IMR-90 (cell line): ENCODE measurements at places on chromosomes 13 and 19.

GRCh38 chr13:36130552-36131221, 495 bp downstream of the DCLK1 start:
- DNase-seq: no peak

DNA sequence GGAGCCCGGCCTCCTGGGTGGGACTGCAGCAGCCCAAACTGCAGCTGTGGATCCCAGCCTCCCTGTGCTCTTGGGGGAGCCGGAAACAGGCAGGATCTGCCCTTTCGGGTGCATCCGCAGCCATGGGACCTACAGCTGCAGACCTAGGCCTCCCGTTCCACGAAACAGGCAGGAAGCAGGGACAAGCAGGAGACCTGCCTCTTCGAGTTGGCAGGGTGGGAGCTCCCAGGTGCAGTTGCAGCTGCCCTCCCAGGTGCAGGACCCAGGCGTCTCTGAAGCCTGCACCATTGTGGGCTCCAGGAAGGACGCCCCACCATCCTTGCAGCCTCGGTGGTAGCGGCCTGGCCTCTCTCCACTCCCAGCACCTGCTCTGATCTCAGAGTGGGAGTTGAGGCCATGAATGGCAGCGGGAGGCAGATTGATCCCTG, 189.0 kb upstream of the KLHL1 start:
- DNase-seq: no peak

DNA sequence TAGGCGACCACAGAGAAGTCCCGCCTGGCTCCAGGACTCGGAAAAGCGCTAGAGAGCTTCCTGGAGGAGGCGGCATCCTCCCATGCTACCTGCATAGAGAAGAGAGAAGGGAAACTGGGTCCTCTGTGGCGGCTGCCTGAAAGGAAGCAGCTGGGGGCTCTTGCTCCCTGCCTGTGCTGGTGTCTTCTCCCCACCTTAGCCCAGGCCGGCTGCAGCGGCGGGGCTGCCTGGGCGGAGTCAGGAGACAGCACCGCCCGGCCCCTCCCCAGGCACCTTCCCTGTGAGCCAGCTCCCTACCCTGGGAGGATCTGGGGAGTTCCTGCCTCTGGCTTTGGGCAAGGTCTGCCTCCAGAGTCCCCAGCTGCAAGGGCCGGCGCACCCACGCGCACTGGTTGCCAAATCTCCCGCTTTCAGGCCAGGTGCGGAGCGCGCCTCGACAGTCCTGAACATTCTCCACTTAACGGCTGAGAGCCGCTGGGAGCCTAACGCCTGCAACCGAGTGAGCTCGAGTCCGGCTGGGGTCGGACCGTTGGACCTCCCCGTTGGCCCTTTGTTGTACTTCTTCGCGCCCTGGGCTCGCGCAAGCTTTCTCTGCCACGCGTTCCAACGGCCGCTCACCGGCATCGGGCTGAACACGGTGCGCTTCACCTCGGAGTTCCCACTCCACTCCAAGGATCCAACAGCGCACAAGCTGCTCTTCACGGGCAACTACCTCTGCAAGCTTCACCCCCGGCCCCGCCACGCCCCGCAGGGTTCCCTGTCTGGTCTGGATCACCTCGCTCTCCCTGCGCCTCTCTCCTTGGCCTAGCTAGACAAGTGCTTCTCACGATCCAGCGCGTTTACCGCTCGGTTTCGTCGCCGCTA, 21.8 kb upstream of the ZNF30 start:
- no peak for DNase-seq

- peak; percentile 22 for DNase-seq
Measured at GRCh38 chr19:54164369-54165068, 5.0 kb upstream of the LENG1 start.

DNA sequence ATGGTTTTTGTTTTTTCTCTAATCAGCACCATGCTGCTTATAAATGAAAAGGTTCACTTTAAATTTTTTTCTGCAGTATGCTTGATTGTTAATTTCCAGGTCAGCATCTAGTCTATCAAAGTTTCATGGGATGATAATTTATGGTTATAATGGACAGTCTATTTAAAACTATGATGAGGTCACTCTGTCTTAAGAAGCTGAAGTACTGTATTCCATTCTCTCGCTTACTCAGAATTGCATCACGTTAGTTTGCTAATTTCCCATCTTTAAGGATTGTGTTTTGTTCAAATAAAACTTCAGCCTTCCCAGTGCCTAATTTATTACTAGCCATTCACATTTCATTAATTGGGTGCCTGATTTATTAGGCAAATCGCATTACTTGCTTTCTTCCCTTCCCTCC, 94.3 kb downstream of the GPC6 start:
- peak; percentile 67 for DNase-seq

DNA sequence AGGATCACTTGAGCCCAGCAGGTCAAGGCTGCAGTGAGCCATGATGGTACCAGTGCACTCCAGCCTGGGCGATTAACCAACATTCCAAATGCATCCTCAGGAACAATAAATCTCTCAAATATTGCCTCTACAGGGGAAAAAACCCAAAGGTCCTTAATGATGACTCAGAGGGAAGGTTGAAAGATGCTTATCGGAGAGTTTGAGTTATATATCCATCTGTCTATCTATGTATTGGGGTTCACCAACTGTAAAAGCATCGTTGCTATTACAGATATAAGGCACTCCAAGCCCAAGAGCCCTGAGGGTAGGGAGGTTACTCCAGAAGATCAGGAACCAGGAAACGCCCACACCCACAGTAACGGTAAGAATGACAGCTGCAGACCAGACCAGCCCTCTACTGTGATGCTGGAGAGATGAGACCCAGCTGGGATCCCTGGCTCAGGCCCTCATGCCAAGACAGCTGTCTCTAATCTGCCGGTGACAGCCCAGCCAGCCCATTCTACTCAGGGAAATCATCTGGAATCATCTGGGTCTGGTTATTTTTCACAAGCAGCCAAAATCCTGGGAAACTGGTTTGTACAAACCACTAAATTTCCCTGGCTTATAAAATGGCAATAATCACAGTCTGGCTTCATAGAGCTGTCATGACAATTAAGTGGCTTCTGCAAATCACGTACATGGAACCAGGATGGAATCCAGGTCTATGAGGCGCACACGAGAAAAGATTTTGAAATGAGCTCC, 23.8 kb downstream of the TEX101 start:
- DNase-seq: peak; percentile 67

DNA sequence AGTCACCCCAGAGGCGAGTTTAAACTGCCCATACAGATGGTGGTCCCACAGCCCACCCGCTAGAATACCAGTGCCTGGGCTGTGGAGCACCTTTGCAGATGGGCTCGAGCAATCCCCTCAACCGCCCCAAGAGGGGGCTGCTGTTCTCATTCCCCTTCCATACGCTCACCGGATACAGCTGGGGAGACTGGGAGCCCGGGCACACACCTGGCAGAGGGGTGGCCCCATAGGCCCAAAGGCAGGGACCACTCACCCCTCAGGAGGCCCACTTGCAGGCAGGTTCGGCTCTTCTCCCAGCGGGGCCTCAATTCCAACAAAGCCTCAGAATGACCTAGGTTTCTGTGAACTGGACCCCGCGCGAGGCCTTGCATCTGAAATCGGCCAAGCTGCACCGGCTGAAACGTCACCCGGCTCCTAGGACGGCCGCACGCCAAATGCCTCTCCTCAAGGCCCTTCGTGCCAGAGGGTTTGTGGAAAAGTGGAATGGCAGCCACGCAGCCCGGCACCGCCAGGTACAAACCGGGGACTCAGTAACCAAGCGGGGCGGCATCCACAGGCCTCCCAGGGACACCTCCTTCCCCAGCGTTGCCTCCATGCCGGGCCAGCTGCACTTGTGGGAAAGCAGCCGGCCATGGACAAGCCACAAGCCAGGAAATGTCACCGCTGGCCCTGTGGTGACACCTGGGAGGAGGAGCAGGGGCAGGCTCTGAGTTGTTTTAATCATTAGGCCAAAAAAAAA, 18.7 kb downstream of the MLLT1 start:
- peak; percentile 22 for DNase-seq

DNA sequence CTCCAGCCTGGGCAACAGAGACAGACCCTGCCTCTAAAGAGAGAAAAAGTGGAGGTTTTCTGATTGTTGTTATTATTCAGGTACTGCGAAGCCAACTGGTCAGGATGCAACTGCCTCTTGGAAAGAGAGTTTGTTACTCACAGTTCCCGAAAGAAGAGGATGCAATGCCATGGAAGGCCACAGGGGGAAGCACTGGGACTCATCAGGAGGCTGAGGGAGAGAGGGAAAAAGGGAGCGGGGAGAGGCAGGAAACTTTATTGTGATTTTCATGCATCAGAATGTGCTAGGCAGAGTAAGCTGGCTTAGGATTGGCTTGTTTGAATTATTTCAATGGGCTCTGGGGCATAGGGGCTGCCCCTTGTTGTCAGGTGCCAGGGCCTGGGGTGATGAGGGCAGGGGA, 27.6 kb downstream of the MYO9B start:
- DNase-seq: peak; percentile 45

GRCh38 chr13:66565279-66565678, 664.9 kb downstream of the PCDH9 start:
- no peak for DNase-seq

- DNase-seq: peak; percentile 56
Measured at GRCh38 chr13:98853771-98854221, 101.3 kb upstream of the SLC15A1 start.

DNA sequence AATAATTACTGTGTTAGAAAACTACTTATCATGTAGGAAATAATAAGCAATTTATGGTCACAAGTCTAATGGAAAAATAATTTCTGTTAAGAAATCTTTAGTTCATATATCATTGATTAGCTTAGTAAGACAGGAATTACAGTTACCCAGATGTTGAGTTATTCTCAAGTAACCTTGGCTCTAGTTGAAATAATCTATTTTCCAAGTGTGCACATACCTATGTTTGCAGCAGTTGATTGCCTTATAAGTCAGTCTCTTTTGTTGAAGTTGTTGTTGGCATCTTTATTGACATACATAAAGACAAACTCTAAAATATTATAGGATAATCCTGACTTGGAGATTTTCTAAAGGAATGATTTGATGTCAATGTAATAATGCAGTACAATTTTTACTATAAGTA, 511.4 kb upstream of the KLF12 start:
- no peak for DNase-seq

DNA sequence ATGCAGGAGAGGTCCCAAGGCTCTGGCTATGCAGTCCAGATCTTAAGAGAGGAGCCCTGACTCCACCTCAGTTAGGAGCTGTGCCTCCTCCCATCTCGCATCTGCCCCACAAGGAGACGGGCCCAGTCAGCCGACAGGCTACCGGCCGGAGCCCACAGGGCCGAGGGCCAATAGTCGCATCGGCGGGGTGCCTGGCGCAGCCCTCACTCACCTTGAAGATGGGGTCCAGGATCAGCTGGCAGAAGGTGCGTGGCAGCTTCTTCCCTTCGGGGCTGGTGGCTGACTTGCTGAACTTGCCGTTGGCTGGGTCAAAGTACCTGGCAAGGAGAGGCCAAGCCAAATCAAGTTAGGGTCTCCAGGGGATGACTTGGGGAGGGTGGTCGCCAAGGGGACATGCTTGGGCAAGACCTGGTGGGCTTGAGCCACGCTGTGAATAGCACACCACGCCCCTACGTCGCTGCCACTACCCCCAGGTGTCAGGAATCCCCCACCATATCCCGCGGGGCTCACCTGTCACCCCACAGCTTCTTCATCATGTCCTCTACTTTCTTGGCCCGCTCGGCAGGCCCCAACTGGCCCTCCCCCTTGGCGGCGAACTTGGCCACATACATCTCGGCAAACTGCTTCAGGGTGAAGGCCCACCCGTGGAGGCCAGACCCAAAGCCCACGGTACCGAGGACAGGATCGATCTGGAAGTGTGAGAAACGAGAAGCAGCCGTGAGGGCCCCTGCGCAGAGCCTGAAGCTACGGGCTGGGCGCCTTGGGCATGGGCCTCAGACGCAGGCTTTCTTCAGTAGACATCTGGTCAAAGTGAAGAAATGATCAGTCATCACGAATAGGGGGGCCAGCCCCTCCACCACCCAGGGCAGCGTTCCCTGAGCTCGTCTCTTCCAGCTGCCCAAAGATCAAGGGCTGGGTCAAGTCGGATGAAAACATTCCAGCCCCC, 3.3 kb downstream of the EEF2 start:
- DNase-seq: no peak

- peak; percentile 85 for DNase-seq
Measured at GRCh38 chr19:38683393-38684077, 36.1 kb downstream of the ACTN4 start.

- no peak for DNase-seq
Measured at GRCh38 chr19:14661372-14661924, 13.2 kb downstream of the ADGRE3 start.

DNA sequence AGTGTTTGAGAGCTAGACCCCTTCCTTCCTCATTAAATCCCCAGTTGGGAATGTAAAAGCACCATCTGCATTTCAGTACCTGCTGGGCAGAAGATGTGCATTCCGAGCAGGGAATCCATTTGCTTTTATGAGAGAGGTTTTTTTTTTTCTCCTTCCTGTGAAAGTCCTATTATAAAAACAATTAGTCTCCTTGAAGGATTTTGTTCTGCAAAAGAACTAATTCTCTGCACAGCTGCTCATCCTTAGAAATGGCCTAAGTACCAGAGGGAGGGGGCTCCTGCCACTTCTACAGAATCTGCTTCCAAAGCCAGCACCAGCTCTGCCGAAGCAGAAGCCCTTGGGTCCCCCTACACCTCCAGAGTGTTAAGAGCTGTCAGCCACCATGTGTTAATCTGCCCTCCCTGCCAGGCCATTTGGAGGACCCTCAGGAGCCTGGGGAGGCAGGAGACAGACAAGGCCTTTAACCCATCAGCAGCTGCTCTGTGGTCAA, 36.4 kb upstream of the SERPINE3 start:
- no peak for DNase-seq

DNA sequence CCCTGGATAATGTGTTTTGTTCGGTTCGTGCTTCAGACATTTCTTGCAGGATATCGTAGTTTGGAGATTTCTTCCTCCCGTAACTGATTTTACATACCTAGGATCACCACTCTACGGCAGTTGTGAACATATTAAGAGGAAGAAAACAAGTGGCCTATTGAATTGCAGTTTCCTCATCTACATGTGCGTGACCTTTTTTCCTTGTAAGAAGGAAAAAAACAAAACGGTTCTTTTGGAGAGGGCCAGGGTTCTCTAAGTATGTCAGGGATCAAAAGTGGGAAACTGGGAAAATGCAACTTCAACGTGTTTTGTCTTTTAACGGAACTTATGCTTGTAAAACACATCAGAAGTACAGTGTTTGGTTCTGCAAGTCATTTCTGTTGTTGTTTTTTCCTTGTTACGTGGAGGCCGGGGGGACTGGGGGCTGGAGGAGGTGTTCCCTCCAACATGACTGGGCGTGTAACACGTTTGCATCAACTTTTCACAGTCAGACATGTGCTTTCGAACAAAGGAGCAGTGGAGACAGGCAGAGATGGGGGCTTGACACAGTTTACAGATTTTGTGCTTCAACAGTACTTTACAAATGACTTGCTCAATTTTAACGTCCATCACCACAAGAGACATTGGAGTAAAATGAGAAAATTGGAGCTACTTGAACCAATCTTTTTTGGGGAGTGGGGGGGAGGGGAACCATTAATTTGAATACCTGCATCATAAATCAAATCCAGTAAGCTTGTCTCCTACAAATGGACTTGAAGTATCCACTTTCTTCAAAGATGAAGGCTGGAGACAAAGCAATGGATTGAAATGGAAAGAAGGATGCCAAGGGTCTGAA, 3.8 kb downstream of the ZC3H4 start:
- peak; percentile 49 for DNase-seq
